ENCODE measurements at places on chromosomes 16 and 17. TPM values are rescaled to one million over a fixed set of nuclear protein-coding genes. Genes with fewer than 3 reads are reported as not detected.

The PERCC1 gene
- not detected for polyA plus RNA-seq

The MYLK3 gene
- under 0.01 TPM for polyA plus RNA-seq

The CD79B gene
- polyA plus RNA-seq, result not detected

The KRTAP16-1 gene
- polyA plus RNA-seq, result not detected

The ZG16 gene
- polyA plus RNA-seq, result 237 TPM

The CA5A gene
- not detected for polyA plus RNA-seq

The RUNDC3A gene
- 1.2 TPM for polyA plus RNA-seq

The NPIPA3 gene
- 0.54 TPM for polyA plus RNA-seq

The ZNF423 gene
- 3.3 TPM for polyA plus RNA-seq

The SLC47A1 gene
- 3.7 TPM for polyA plus RNA-seq

The OTOP3 gene
- polyA plus RNA-seq, result 0.28 TPM

The PRAC2 gene
- polyA plus RNA-seq, result 7.2 TPM

- DNase-seq, result peak; percentile 93
Observed at GRCh38 chr16:84952335-84953189, 58.8 kb downstream of the ZDHHC7 start.

DNA sequence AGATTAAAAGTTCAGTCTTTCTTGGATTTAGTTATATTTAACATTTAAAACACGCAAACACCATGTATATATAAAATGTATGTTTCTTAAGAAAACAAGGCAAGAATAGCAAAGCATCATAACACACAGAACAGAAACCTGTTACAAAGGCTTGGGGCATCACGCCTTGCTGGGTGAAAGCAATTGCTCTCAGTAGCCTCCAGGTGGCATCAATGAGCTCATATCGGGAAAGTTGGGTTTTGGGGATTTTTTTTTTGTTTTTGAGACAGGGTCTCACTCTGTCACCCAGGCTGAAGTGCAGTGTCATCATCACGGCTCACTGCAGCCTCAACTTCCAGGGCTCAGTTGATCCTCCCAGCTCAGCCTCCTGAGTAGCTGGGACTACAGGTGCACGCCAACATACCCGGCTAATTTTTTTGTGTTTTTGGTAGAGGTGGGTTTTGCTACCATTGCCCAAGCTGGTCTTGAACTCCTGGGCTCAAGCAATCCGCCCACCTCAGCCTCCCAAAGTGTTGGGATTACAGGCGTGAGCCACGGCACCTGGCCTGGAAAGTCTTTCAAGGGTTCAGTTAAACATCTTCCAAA, 56.9 kb downstream of the CYB5D2 start:
- DNase-seq, result no peak

DNA sequence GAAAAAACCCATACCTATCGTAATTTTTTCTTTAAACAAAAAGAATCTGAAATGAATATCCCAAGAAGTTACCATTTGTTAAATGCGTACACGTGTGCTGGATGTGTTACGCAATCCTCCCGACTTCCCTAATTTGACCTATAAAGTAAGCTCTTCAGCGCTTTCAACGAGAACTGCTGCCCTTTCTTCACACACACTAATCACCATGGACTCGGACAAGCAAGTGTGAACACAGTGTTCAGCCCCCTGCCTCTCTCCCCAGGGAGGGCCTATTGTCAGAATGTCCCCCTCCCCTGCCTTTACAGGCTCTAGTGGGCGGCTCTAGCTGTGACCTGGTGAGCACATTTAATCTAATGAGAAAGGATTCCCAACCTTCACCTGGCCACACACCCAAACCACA, 216.1 kb downstream of the CEP112 start:
- DNase-seq, result no peak

- no peak for DNase-seq
Observed at GRCh38 chr17:59257101-59257500, 36.8 kb downstream of the GDPD1 start.

DNA sequence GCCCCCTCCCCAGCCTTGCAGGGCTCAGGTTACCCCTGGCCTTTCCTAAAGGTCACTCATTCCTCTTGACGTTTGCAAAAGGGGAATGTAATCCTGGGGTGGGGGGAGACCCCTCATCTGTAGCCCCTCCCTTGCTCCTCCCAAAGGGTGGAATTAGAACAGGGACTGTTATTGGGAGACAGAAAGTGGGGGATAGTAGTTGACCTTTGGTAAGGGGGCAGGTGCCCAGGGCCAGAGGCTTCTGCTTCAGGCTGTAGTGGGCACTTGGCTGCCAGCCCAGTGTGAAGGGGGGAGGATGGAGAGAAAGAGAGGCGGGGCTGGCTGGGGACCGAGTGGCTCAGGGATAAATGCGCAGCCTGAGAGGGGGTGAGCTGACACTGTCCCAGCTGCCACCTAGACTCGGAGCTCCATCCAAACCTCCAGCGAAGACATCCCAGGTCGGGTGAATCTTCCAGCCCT, at the start of gene ENO3:
Gene ENO3 (plus strand): TSS at position 374 of the 459 bp plus-strand sequence. CDS start 711 bp downstream, outside the sequence.
- no peak for DNase-seq

DNA sequence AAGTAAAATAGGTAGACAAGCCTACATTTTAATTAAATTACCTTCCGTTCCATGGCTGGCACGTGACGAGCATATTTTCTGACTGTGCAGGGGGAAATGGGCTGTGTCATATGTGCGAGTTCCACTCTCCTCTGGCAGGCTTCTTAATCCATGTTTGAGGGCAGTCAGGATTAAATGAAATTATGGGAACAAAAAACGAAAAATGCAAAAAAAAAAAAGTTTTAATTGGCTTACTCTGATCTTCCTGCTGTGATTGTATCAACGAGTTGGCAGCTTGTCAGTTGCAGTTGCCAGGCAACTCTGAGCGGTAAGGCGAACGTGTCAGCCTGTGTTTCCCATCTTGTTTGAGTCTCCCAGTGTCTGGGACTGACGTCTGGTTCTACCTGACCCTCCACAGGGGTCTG, 302.9 kb upstream of the XYLT1 start:
- no peak for DNase-seq

DNA sequence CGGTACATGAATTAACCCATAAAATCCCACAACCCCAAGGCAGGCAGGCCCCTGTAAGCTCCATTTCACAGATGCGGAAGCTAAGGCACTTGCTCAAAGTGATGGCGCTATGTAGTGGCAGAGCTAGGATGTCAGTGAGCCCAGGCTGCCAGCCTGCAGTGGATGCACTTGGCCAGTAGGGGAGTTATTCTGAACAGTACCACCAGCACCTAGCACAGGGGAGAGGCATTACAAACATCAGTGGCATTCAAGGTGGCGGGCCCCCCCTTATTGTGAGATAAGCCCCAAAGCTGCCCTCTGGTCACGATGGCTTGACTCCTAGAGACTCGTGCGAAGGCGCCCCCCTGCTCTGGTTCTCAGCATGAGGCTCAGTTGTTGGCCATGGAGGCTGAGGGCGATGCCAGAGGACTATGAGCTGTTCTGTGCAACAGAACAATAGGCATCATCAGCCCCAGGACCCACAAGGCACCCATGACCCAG, 33.8 kb downstream of the GTF3C1 start:
- no peak for DNase-seq

DNA sequence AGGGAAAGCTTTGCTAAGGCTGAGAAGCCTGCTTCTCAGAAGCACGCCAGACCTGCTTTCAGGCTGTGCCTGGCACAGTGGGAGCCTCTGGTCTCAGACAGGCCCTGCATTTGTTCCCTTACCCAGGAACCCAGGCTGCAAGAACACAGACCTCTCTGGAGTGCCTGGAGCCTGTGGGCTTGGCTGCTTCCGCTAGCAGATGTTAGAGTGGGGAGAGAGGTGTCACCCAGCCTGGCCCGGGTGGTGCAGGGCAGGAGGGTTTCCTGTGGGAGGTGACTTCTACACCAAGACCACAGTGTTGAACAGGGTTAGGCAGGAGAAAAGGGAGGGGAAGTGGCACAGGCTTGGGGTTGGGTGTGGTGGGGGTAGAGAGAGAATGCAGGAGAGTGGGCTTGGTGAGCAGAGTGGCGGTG, 35.8 kb upstream of the ADGRG1 start:
- DNase-seq, result no peak

GRCh38 chr17:78127239-78127887, 1.2 kb downstream of the TMC6 start:
- peak; percentile 88 for DNase-seq

- peak; percentile 77 for DNase-seq
Observed at GRCh38 chr17:50872710-50873424, 6.7 kb upstream of the TOB1 start.

GRCh38 chr17:74619077-74619673, 4.4 kb downstream of the CD300E start:
- DNase-seq, result no peak

GRCh38 chr17:21455761-21456160, 79.6 kb downstream of the KCNJ12 start:
- no peak for DNase-seq

- no peak for DNase-seq
Observed at GRCh38 chr17:29195465-29196081, 15.4 kb upstream of the MYO18A start.

GRCh38 chr16:1331712-1332617, 1.5 kb upstream of the BAIAP3 start:
- DNase-seq, result peak; percentile 86

- DNase-seq, result no peak
Observed at GRCh38 chr17:69141431-69142174, at the start of gene ABCA6. Gene ABCA6 (minus strand): TSS chr17:69141895. CDS start chr17:69140703, 1,192 bp downstream.

DNA sequence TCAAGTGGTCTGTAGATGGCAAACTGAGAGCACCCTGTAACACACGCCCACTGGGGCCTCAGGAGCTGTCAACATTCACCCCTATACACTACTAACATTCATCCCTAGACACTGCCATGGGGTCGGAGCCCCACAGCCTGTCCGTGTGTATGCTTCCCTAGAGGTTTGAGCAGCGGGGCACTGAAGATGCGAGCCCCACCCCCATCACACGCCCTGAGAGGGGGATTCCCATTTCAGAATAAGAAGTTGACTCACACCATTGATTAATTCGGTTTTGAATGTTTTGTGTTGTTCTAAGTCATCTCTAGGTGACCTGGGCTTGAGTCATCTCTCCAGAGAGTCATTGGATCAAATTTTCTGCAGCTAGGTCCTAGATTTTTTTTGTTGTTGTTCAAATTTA, 37.3 kb upstream of the MMD start:
- DNase-seq, result no peak

GRCh38 chr17:78777881-78778280, 4.2 kb downstream of the CYTH1 start:
- DNase-seq, result peak; percentile 18

DNA sequence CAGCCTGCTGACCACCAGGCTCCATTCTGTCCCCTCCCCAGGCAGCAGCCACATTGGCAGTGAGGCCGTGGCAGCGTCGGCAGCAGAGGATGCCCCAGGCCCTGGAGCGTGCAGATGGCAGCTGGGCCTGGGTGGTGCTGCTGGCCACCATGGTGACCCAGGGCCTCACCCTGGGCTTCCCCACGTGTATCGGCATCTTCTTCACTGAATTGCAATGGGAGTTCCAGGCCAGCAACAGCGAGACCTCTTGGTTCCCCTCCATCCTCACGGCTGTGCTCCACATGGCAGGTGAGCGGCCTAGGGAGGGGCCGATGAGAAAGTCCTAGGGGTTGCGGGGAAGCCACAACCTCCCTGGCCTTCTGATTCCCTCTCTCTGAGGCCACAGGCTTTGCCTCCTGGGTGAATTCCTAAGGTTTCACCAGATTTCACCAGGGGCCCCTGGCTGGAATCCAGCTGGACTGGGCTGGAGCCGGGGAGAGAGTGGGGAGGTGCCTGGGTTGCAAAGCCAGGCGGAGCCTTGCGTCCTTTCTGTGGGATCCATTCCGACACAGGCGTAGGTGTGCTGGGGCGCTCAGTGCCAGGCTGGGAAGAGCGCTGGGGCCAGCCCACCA, 5.9 kb downstream of the SLC16A5 start:
- DNase-seq, result no peak

DNA sequence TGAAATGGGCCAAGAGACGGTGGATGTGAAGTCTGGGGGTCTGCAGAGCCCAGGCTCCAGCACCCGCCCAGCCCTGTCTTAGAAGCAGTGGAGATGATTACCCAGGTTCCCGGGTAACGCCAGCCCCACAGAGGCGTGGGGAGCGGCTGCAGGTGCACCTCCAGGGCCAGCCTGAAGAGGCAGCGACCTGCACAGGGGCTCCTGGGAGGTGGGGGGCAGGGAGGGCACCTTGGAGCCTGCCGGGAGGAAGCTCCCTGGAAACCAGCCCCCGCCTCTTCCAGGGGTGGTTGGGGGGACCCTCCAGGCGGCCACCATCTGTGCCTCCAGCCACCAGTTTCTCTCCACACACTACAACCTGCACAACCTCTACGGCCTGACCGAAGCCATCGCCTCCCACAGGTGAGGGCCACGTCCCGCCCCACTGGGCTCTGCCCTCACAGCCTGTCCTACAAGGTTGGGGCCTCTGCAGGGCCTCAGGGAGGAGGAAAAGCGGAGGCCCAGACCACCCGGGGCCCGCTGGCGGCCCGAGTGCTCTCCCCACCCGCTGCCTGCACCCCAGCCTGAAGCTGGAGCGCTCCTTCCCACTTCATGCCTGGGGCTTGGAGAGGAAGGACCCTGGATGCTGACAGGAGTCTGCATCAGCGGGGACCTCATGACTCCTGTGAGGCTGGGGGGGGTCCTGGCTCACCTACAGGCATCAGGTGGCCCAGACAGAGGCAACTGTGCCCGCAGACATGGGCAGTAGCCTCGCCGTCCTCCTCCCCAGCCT, 10.5 kb downstream of the GAA start:
- DNase-seq, result no peak

- peak; percentile 91 for DNase-seq
Observed at GRCh38 chr17:43601280-43602039, 55.3 kb upstream of the ETV4 start.

- DNase-seq, result no peak
Observed at GRCh38 chr16:57622361-57623250, 5.8 kb upstream of the ADGRG1 start.

GRCh38 chr17:45437465-45438283, 5.0 kb upstream of the ARHGAP27 start:
- peak; percentile 55 for DNase-seq

GRCh38 chr17:76826330-76827068, 41.7 kb upstream of the MGAT5B start:
- DNase-seq, result no peak

- peak; percentile 68 for DNase-seq
Observed at GRCh38 chr16:75304521-75305363, 53.3 kb upstream of the BCAR1 start.

GRCh38 chr17:63156986-63157385, 191.0 kb downstream of the TANC2 start:
- DNase-seq, result no peak

DNA sequence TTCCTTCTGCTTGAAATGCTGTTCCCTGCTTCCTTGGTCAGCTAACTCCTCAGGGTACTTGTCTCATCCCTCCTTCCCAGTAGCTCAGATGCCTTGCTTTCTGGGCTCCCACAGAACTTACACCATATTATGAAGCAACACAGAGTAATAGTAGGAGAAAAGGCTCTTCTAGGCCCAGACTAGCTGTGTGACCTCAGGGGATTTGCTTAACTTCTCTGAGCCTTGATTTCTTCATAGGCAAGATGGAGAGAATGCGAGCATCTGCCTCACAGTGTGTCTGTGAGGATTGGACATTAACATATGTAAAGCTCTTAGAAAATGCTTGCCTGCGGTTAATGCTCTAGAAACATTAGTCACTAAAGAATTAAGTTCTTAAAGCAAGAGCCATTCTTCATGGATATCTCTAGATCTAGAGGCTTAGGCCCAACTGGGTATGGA, 22.3 kb upstream of the PECAM1 start:
- DNase-seq, result peak; percentile 17

Data from sigmoid colon (tissue), 7 donors.